ENCODE measurements at places on chromosomes 5 and 9.

DNA sequence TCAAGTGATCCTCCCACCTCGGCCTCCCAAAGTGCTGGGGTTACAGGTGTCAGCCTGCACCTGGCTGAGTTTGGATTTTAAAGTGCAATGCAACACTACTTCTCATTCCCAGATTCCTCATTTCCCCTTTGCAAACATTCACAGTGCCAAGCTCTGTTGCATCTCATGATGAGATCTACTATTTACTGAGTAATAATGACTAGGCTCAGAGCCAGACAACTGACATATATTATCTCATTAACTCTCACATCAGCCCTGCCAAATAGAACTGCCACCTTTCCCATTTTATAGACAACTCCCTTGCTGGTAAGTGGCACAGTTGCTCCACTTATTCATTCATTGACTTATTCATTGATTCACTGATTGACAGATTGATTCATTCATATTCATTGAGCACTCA lies 7.0 kb downstream of the PDE6A start:
- peak; percentile 76 for DNase-seq

DNA sequence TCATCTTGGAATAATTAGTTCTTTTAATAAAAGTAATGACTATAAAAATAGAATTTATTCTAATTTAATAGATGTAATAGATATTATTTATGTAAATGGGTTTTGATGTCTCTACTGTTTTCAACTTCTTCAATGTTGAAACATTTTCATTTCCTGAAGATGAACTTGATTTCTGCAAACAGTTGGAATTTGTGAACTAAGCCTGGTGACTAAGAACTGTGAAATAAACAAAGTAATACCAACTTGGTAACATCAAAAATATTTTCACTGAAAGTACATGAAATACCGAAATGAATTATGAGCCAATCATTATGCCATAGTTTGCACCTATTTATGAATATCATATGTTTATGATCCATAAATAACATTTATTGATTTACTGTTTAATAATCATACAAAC lies 143.8 kb upstream of the FGF10 start:
- no peak for DNase-seq

DNA sequence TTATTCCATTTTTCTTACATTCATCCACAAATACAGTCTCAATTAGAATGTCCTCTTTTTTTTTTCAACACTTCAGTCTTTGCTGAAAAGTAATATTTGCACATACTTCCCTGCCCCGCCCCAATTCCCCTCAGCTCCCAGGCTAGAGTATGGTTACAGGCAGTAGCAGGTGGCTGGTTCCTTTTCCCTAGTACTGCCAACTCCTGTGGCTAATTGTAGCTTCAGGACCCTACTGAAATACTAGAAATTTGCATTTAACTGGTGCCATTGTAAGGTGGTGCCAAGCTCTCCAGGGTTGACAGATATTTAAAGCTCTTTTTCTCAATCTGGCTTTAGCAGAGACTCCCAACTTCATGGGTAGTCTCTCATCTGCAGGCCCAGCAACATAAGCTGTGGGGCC lies 80.3 kb downstream of the FAM81B start:
- no peak for DNase-seq

GRCh38 chr5:63154476-63155309 lies 576.1 kb downstream of the LRRC70 start:
- DNase-seq: no peak

DNA sequence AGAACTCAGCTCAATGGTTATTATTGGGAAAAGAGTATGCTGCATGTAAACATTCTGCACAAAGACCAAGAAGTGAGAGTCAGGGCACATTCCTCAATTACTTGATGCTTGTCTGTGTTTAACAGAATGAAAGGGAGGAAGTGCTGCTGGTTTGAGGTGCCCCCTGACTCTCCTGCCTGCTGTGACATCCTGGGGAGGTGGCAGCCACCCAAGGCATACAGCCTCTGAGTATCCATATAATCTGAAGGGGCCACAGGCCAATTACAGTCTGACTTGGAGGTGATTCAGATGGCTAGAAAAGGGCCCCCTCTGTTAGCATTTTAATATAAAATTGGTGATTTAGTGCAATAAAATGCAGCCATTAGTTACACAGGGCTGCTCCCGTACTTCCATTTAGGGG lies 313.8 kb downstream of the ASTN2 start:
- DNase-seq: no peak

- no peak for DNase-seq
Measured at GRCh38 chr5:125274211-125274610, 527.8 kb upstream of the ZNF608 start.

DNA sequence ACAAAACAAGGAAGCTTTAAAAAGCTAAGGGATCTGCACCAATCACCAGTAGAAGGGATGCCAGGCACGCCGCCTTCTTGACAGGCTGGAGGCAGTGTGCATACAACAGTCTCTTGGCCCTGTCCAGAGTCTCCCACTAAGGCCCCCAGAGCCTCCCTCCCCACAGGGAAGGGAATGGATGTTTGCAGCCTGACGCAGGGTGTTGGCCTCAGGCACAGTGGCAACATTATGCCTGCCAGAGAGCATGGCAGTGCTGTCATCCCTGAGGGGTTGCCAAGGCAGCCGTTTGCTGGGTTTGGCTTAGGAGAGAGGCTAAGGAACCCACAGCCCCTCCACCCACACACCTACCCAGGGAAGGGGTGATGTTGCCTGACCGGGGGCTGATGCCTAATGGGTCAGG lies 4.8 kb downstream of the HBEGF start:
- DNase-seq: no peak

DNA sequence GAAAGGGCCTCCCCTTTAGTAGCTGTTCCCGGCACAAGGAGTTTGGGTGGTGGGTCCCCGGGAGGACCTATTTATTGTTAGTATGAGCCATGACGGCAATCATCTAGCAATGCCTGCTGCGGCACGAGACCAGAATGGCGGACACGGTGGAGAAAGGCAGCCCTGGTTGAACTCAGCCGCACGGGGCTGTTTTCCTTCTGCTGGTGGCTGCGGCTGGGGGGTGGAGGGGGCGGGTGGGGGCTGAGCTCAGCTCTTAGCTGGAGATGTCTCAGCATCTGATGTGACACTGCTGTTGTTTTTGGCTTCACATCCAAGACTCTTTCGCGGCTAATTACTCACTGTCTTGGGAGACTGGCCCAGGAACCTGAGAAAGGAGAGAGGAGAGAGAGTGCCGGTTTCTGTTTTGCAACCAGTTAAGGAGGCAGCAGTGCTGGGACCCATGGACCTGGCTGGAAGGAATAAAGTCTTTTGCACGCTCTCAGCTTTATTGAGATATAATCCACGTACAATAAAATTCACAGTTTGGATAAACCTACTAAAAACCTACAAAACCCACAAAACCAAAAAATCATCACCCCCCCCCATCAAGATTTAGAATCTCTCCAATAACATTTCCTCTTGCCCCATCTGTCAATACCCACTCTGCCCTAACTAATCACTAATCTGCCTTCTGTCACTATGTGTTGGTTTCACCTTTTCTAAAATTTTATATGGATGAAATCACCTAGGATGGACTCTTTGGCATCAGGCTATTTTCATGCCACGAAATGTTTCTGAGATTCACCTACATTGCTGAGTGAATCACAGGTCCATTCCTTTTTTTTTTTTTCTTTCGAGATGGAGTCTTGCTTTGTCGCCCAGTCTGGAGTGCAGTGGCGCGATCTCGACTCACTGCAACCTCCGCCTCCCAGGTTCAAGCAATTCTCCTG lies 81.8 kb upstream of the NEURL1B start:
- DNase-seq: no peak

DNA sequence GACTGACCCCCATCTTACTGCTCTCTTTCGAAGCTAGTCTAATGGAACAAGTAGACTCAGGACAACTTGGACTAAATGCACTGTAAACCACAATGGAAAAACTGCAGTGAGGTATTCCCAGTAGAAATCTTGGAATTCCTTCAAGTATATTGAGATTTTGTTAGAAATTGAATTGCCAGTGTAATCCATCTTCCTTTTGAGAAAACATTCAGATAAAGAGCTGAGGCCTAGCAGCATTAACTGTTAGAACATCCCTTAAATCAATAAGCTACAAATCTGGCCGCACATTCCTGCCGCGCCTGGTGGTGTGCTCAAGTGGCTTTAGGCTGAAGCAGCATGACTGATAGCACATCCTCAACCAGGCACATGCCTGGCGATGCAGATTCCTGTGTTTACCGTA lies 29.3 kb downstream of the PPIC start:
- DNase-seq: no peak
